ENCODE measurements at places on chromosomes 6 and 20. TPM values are rescaled to one million over a fixed set of nuclear protein-coding genes. Genes with fewer than 3 reads are reported as not detected.

DNA sequence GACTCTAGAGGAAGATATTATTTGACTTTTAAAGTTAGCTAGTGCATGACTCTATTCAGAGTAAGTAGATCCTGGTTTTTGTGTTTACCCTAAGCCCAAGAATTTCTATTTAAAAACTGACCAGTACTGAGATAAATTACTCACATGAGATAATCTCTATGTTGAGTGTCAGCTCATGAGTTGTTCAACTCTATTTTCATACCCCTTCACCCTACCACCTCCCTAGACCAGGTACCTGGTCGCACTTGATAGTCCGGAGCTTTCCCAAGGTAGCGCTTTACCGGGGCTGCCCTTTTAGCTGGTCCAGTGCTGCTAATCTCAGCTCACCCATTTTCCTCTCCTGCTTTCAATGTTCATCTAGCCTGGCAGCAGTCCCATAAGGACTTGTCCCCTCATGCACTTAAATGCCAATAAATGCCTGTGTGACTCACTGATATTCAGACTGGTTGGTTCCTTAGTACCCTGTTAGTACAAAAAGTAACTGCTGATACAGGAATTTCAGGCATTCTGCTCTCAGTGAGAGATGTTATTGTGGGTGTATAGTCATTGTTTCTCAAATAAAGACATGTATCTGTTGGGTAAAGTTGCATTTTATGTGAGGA is 503.9 kb downstream of the ADGRB3 start:
- peak; percentile 20 for DNase-seq
- H3K4me1 ChIP-seq = no peaks in the 10 kb centered on the region
- no peaks in the 10 kb centered on the region for H3K36me3 ChIP-seq
- H3K4me3 ChIP-seq = no peak overlapping the region

DNA sequence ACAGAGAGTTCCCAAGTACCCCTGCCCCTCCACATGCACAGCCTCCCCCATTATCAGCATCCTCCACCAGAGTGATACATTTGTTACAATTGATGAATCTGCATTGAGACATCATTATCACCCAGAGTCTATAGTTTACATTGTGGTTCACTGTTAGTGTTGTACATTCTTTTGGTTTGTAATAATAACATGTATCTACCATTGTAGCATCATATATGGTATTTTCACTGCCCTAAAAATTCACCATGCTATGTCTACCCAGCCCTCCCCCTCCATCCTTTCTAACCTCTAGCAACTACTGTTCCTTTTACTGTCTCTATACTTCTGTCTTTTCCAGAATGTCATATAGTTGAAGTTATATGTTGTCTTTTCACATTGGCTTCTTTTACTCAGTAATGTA is 273.9 kb upstream of the RNF217 start:
- H3K4me3 ChIP-seq = no peak overlapping the region
- no peaks in the 10 kb centered on the region for H3K27me3 ChIP-seq
- no peak overlapping the region for H3K27ac ChIP-seq
- H3K36me3 ChIP-seq = no peaks in the 10 kb centered on the region
- H3K4me1 ChIP-seq = no peaks in the 10 kb centered on the region
- no peak for DNase-seq

GRCh38 chr6:120871416-120872261 is 462.6 kb downstream of the TBC1D32 start:
- no peak overlapping the region for H3K27ac ChIP-seq
- no peaks in the 10 kb centered on the region for H3K36me3 ChIP-seq
- DNase-seq = no peak
- H3K27me3 ChIP-seq = no peaks in the 10 kb centered on the region

- H3K4me3 ChIP-seq = no peak overlapping the region
- no peaks in the 10 kb centered on the region for H3K36me3 ChIP-seq
- peaks cover 24% of the 10 kb centered on the region for H3K4me1 ChIP-seq
- DNase-seq = no peak
- peak overlapping the region; percentile 75 for H3K27ac ChIP-seq
- H3K27me3 ChIP-seq = no peaks in the 10 kb centered on the region
Observed at GRCh38 chr6:148500402-148500801, 157.8 kb downstream of the SASH1 start.

GRCh38 chr20:50292591-50293283 is 102.1 kb downstream of the CEBPB start:
- no peaks in the 10 kb centered on the region for H3K36me3 ChIP-seq
- H3K4me1 ChIP-seq = peaks cover 13% of the 10 kb centered on the region
- H3K27me3 ChIP-seq = no peaks in the 10 kb centered on the region
- DNase-seq = peak; percentile 95
- no peak overlapping the region for H3K4me3 ChIP-seq
- H3K27ac ChIP-seq = peak overlapping the region; percentile 58

- H3K36me3 ChIP-seq = no peaks in the 10 kb centered on the region
- DNase-seq = no peak
- no peaks in the 10 kb centered on the region for H3K4me1 ChIP-seq
- no peak overlapping the region for H3K4me3 ChIP-seq
Observed at GRCh38 chr20:19649041-19649440, 109.0 kb upstream of the RIN2 start.

CCR6 gene
- not detected for total RNA-seq

CCN6 gene
- not detected for total RNA-seq

PIGU gene
- total RNA-seq = 16.7 TPM

Measured in astrocyte (in vitro differentiated cells and primary cell).